Left forelimb (tissue), 1 donor: ENCODE measurements at places on chromosomes 2 and 18.

DNA sequence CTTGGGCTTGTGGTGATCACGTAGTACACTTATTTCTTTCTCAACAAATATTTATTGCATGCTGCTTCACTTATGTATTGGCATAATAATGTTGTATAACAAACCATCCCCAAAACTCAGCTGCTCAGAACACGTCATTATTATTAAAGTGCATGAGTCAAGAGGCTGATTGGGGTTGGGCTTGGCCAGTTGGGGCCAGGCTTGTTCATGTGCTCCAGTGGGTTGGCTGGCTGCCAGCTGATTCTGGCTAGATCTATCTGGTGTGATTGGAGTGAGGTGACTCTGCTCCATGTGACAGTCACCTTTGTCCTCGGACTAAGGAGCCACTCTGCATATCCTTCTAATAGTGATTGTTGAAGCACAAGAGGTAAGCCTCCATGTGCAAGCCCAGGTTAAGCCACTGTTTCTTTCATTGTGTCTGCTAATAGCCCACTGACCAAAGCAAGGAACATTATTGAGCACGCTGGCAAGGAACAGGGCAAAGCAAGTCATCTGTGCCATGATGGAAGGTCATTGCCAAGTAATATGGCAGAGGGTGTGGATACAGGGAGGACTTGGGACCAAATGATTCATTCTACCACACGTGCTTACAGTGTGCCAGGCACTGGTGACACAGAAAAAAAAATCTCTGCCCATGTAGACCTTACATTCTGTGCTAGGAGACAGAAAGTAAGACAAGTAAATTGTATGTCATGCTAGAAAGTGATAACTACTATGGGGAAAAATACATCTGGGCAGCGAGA is 63.3 kb upstream of the TMEM182 start:
- DNase-seq = no peak

DNA sequence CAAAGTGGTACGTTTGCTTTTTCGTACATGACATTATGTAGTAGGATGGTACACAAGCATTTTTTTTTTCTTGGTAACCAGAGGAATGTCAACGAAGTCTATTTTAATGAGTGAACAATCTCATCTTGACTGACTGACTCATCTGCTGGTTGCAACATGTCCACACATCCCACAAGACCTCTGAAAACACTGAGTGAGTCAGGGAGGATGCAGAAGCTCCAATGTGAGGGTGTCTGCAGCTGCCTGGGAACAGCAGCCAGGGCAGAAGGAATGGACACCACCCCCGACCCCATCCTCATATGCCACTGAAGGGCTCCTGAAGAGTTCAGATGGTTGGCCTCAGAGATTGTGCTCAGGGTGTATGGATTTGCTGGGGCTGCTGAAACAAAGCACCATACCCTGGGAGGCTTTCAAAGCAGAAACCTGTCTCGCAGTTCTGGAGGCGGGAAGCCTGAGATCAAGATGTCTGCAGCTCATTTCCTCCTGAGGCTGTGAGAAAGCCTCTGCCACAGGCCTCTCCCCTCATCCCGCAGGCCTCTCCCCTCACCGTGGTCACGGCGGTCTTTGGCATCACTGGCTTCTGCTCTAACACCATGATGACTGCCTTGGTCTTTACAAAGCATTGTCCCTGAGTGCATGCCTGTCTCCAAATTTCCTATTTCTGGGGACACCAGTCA is 124.6 kb downstream of the LRATD1 start:
- DNase-seq = no peak

DNA sequence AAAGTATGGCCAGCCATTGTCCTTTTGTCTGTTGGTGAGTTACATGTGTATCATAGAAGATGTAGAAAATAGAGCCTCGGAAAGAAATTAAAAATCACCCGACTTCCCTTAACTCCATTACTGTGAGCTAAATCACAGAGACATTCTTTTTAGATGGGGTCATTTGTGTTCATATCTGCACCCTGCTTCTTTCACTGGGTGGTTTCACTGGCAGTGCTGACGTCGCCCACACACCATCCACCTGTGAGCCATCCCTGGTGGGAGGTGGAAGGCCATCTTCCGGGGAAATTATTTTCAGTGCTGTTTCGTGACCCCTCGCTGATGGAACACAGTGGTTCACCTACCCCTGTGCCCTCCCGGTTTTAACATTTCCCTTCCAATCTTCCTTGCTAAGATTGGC is 21.2 kb downstream of the SH3BP4 start:
- no peak for DNase-seq

DNA sequence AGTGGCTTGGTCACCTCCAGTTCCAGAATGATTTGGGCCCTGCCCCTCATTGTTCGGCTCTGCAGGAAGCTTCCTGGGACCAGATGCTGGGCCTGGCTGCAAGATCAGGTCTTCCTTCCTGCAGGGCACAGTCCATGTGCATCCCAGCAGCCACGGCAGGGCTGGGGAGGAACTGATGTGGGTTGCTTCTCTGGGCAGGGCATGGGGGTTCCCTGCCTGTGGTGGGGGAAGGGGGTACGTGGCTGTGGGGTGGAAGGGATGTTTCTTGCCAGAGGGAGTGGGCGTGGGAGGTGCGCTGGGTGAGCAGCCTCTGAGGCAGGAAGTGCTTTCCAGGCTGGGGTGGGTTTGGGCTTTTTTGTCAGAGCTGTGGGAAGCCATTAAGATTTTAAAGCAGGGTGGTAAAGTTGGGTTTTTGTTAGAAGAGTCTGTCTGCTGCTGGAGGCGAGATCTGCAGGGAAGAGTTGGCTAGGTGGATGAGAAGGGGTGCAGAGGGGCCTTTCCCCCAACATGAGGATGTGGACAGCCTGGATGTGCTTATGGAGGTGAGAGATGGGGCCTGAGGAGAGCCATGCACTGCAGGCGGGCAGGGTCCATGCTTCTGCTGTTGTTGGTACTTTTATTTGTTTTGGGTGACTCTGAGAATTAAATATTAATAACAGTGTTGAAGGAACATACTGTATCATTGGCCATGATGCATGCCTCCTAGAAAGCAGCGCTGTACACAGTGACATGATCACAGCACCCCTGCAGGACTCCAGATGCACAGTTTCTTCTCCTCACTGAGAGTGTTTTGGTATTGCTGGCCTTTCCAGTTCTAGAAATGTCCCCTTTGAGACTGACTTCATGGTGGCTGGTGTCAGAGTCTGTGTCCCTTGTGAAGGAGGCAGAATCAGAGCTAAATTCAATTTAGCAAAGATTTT is 45.3 kb downstream of the DGKD start:
- DNase-seq = peak; percentile 49

- no peak for DNase-seq
Measured at GRCh38 chr2:181240844-181241243, 216.3 kb upstream of the ITGA4 start.

GRCh38 chr2:191352536-191352935 is 107.3 kb downstream of the MYO1B start:
- DNase-seq = no peak

DNA sequence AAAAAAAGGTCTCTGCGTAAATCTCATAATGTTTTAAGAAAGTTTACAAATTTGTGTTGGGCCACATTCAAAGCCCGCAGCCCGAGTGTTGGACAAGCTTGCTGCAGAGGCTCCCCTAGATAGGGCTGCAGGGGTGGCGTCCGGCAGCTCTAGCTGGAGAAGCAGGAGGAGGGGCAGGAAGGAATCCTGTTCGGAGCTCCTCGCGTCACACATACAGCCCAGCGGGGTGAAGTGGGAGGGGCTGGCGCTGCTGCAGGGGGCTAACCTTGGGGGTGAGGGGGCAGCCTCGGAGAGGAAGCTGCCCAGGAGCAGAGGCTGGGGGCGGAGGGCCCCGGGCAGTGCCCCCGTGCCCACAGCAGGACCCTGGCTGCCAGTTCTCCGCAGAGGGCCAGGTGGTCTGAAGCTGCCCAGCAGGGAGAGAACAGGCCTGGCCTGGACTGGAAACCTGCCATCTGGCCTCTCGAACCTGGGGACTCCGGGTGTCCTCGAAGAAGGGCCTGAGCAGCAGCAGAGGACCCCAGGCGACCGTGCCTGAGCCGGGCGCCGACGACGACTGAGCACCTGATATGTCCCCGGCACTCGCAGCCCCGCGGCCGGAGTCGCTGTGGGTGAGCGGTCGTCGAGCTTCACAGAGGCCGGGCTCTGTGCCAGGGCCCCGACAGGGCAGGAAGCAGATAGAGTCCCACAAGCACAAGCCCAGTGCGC is 2.6 kb upstream of the GPR35 start:
- DNase-seq = peak; percentile 46

GRCh38 chr2:176679061-176679669 is 409.9 kb downstream of the MTX2 start:
- no peak for DNase-seq

DNA sequence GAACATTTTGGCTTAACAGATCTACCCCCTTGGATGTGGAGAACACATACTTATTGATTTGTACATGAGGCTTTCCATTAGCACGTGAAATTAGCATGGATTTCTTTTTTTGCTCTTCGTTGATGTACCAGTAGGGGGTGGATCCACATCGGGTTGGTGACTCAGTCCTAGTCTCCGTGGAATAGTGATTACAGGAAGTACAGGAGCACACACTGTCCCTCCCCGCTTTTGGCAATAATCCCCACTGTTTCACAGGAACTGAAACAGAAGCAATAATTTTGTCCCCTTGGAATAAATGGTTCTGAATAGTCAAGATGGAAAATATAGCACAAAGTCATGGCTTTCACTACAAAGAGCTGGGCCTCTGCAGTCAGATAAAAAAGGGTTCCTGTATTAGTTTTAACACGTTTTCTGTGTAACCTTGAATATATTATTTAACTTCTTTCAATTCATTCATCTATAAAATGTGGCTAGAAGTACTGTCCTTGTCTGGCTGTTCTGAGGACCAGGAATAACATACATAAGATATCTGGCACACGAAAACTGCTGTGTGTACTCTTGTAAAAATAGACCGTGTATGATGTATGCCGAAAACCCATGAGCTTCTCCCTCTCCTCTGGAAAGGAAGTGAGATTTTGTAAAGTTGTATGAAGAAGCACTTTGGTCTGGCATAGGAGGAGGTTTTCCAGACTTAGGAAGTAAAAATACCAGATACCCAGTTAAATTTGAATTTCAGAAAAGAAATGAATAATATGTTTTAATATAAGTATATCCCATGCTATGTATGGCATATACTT is 229.2 kb downstream of the GALR1 start:
- DNase-seq = no peak

DNA sequence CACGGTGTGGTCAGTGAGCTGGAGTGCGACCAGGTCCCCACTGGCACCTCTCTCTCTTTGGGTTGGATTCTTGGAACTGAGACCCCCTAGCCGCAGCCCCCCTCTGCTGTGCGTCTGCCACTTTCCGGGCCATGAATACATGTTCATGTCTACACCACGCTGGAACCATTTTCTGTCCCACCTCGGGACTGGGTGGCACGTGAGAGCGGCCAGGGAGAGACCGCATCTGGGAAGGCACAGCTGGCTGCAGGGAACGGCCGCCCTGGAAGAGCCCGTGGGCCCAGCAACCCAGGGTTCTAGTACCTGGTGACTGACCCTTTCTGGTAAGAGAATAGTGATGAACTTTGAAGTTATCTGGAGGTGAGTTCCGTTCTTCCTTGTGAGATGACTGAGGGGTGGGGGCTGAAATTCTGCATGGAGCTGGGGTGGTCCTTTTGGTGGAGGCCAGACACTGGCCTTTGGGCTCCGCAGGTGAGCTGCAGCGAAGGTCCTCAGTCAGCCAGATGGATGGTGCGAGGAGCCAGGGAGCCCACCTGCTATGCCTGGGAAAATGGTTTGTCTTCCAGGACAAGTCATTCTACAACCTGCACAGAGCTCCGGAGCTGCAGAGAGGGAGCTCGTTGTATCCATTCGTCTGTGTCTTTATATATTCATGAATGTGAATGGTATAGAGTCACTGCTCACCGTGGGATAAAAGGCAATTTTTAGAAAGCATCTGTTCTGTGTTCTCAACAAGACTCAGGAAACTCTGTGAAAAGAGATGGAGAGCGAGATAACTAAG is 223.5 kb downstream of the NDUFA10 start:
- no peak for DNase-seq

- DNase-seq = no peak
Measured at GRCh38 chr18:77433076-77433475, 183.4 kb downstream of the GALR1 start.

DNA sequence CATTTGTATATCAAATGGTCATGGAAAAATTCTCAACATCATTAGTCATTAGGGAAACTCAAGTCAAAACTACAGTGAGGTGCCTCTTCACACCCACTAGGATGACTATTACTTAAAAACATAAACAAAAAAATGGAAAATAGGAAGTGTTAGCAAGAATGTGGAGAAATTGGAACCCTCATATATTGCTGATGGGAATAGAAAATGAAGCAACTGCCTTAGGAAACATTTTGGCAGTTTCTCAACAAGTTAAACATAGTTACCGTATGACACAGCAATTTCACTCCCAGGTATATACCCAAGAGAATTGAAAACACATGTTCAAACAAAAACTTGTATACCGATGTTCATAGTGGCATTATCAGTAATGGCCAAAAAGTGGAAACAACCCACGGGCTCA is 18.1 kb upstream of the CYP26B1 start:
- no peak for DNase-seq

DNA sequence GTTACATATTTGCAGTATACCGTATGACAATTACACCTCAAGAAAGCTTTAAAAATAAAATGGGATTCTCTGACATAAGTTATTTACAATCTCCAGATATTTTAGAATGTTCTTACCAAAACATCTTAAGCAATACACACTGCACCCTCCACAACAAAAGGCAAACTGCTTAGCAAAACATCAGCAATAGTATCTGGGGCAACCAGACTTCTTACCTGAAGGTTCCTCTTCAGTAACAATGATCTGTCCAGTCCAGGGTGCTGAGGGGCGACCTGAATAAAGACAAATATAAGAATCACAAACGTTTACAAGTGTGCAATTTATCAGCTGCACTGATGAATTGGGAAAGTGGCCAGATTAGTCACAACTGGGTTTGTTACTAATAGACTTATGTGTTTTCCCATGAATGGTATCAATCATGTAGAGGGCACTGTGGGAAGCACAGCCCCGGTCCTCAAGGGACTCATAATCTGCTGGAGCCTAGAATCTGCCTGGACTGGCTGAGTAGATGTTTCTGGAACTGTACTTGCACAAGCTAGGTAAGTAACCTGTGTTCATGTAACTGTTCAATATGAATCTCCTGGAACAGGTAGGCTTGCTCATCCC is 70.7 kb downstream of the MYOM1 start:
- DNase-seq = no peak

GRCh38 chr18:13612196-13612997 is 114.0 kb downstream of the FAM210A start:
- DNase-seq = no peak

DNA sequence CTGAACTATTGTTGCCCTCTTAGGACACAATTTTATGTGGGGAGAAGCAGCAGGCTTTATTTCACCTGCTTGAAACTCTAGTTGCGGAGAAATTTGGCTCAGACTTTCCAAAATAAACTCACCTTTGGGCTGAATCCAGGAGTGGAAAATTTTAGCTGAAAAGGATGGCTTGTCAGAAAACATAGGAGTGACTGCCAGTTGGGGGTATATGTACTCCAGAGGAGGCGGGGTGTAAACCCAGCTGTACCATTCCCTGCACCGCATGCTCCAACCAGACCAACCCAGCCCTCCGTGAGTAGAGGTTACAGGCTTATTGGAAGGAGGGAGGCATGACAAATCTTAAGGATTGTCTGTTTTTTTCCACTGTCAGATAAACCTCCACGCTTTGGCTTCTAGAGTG is 53.8 kb downstream of the PRKCE start:
- DNase-seq = no peak
